ENCODE measurements at places on chromosomes 11 and 22. TPM values are rescaled to one million over a fixed set of nuclear protein-coding genes. Genes with fewer than 3 reads are reported as not detected.

GRCh38 chr11:99592266-99592665, 571.5 kb downstream of the CNTN5 start:
- DNase-seq, result no peak

- DNase-seq, result peak; percentile 23
Measured at GRCh38 chr11:100830978-100831732, 144.1 kb downstream of the ARHGAP42 start.

GRCh38 chr11:1810761-1811160, 24.0 kb upstream of the SYT8 start:
- no peak for DNase-seq

DNA sequence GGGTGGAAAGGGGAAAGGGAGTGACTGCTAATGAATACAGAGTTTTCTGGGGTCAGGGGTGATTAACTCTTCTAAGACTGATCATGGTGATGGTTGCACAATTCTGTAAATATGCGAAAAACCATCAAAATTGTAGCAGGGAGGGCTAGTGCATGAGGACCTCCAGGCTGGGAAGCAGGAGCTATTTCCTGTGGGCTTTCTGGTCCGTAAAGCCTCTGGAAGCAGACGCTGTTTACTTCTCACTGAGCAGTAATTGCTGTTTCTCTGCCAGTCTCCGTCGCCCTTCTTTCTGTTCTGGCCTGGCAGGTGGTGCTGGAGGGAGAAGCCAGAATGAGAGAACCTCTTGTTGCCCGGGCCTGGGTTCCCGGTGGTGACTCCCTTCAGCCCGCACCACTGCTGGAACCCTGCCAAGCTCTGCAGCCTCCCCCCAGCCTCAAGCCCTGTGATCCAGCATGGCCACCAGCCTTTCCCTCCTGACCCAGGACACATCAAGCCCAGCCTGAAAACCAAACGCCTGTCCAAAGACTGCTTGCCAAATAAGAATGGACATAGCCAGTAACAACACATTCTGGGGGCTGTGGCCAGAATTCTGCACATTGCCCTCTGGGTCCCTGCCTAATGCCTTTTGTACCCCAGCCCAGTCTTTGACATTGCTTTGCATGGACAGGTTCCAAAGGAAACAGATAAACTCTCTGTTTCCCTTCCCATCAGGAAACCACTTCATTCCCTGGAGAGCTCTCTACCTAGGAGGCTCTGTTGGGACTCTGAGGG, 201.0 kb upstream of the NAV2 start:
- peak; percentile 89 for DNase-seq

GRCh38 chr11:7612661-7613393, 60.5 kb downstream of the CYB5R2 start:
- no peak for DNase-seq

- DNase-seq, result peak; percentile 40
Measured at GRCh38 chr22:44701824-44702478, at the start of gene PRR5. Gene PRR5, plus strand, starts transcription at chr22:44702204. Its CDS starts 271 bp downstream, at chr22:44702475.

GRCh38 chr22:41341990-41342389, 39.8 kb upstream of the TEF start:
- DNase-seq, result no peak

DNA sequence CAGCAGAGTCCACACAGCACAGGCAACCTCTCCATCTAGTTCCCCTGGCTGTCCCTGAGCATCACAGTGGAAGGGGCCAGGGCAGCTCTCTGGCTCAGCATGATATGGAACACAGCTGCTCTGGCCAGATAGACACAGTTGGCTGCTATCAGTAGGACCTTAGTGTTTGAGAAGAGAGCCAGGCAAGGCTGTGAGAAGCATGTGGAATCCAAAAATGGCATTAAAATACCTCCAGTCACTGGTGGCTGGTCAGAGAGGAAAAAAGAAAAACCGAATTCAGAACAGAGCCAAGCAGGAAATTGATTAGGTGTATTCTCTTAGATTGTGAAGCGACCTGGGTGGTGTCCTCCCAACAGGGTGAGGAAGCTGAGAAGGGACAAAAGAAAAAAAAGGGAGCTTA, 27.9 kb downstream of the SERPINH1 start:
- DNase-seq, result no peak

- peak; percentile 60 for DNase-seq
Measured at GRCh38 chr11:43567396-43567975, 113.1 kb upstream of the HSD17B12 start.

- no peak for DNase-seq
Measured at GRCh38 chr22:21754523-21754922, 18.9 kb upstream of the YPEL1 start.

DNA sequence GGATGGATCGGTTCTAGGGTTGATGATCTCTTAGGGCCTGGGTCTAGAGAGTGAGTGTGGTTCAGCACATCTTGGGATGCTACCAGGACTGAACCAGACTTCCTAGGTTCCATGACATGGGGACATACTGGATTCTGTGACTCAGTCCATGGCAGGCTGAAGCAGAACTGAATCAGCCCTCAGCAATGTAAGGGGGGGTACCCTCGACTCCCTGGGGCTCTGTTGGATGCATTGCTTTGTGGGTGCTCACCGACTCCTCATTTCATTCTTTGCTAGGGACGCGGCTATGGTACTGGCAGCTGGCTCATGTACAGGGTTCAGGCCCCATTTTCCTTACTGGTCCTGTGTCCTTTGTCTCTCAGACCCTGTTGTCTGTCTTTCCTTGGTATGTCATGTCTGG, 733 bp upstream of the GRAMD1B start:
- no peak for DNase-seq

- DNase-seq, result no peak
Measured at GRCh38 chr11:110089617-110090282, 3.4 kb upstream of the ZC3H12C start.

GRCh38 chr22:39090426-39091064, 6.5 kb upstream of the APOBEC3H start:
- no peak for DNase-seq

DNA sequence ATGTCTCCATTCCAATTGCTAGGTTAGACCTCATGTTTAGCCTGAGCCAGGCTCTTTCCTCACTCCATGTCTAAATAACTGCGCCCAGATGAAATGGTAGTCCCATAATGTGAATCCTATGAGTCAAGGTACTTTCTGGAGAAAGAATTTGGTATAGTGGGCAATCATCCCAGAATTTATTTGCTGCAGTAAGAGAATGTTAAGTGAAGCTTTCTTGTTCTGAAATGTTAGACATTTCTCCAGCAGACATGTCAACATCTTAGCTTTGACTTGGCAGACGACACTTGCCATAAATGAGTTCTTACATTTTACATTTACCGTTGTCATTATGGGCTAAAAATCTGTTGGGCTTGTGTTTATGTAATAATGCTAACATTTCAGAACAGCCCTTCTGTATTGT, 165.2 kb downstream of the PGR start:
- DNase-seq, result no peak

GRCh38 chr11:114169321-114169749, 109.8 kb downstream of the ZBTB16 start:
- DNase-seq, result no peak

DNA sequence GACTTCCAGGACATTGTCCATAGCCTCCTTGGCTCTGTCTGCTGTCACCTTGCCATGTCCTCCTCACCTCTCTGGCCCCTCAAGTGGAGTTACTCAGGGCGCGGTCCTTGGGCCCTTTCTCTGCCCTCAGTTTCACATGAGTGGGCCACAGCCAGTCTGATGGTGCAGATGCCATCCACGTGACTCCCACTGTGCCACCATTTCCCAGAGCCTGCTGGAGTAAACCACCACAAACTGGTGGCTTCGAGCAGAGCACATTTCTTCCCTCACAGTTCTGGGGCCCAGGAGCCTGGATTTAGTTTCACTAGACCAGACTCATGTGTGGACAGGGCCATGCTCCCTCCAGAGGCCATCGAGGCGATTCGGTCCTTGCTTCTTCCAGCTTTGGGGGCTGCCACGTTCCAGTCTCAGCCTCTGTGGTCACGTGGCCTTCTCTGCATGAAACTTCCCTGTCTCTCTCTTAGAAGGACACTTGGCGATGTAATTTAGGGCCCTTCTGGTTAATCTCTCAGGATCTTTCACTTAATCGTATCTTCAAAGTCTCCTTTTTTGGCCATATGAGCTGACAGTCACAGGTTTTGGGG, 14.6 kb downstream of the SMARCB1 start:
- DNase-seq, result no peak

DNA sequence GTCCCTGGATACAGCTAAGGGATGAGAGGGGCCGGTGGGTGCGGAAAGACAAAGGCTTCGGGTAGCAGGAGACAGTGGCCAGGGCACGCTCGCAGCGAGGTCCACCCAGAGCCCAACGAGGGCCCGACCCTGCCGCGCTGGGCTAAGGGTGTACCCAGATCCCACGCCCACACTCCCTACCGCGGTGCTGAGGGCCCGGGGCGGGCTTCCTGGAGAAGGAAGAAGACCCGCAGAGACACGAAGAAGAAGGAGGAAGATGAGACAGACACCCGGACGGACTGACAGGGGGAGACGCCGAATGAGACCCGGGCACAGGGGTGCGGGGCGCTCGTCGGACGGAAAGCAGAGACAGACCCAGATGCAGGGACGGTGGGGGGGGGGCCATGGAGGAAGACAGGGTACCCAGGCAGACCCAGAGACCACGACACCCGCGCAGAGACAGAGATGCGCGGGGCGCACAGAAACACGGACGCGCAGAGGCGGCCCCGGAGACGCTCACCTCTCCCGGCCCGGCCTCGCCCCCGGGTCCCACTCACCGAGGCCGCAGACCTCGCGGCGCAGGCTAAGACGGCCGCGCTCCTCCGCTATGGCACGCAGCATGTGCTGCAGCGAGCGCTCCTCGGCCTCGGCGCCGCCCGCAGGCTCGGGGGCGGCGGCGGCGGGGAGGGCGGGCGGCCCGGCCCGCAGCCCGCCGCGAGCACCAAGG, 437 bp downstream of the KIAA0930 start:
- peak; percentile 30 for DNase-seq

DNA sequence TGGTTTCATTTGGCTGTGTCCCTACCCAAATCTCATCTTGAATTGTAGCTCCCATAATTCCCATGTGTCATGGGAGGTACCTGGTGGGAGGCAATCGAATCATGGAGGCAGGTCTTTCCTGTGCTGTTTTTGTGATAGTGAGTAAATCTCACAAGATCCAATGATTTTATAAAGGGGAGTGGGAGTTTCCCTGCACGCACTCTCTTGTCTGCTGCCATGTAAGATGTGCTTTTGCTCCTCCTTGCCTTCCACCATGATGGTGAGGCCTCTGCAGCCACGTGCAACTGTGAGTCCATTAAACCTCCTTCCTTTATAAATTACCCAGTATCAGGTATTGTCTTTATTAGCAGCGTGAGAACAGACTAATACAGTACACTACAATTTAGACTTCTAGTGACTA, 67.5 kb upstream of the LINC01488 start:
- DNase-seq, result no peak

The FXYD6 gene
- total RNA-seq, result 7.3 TPM

The THRSP gene
- total RNA-seq, result not detected

The RBMXL2 gene
- total RNA-seq, result not detected

The NPAS4 gene
- not detected for total RNA-seq

The OR10D3 gene
- total RNA-seq, result not detected

The SCGB2A2 gene
- total RNA-seq, result not detected

The RAB39A gene
- 0.13 TPM for total RNA-seq

The BTBD18 gene
- total RNA-seq, result not detected

The LAYN gene
- 89.7 TPM for total RNA-seq

The ZNF214 gene
- 0.38 TPM for total RNA-seq

The FAM111B gene
- total RNA-seq, result 11.0 TPM

The TRIM49 gene
- not detected for total RNA-seq

The RASSF10 gene
- total RNA-seq, result 4.8 TPM

The PIK3IP1 gene
- 31.1 TPM for total RNA-seq

The CHADL gene
- 1.3 TPM for total RNA-seq

All from dermis microvascular lymphatic vessel endothelial cell (primary cell).